ENCODE measurements at places on chromosomes 16 and 17.

- no peak for ATAC-seq
Measured at GRCh38 chr17:80827646-80828643, 163.7 kb upstream of the CHMP6 start.

DNA sequence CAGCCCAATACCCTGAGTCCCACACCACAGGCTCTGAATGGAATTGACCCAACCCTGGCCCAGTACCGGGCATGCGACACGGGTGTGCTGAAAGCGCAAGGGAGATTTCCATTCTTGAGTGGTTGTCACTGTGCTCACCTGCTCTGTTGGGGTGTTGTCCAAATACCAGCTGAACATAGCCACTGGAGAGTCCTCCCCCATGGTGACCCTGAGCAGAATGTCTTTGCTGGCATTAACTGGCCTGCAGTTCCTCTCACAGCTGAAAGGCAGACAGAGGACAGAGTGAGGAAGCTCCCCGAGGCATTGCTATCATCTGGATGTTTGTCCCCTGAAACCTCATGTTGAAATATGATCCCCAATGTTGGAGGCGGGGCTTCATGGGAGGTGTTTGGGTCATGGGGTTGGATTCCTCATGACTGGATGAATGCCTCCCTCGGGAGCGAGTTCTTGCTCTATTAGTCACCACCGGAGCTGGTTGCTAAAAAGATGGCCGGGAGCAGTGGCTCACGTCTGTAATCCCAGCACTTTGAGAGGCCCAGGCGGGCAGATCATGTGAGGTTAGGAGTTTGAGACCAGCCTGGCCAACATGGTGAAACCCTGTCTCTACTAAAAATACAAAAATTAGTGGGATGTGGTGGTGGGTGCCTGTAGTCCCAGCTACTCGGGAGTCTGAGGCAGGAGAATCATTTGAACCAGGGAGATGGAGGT is 57.3 kb upstream of the BCO1 start:
- no peak for ATAC-seq

DNA sequence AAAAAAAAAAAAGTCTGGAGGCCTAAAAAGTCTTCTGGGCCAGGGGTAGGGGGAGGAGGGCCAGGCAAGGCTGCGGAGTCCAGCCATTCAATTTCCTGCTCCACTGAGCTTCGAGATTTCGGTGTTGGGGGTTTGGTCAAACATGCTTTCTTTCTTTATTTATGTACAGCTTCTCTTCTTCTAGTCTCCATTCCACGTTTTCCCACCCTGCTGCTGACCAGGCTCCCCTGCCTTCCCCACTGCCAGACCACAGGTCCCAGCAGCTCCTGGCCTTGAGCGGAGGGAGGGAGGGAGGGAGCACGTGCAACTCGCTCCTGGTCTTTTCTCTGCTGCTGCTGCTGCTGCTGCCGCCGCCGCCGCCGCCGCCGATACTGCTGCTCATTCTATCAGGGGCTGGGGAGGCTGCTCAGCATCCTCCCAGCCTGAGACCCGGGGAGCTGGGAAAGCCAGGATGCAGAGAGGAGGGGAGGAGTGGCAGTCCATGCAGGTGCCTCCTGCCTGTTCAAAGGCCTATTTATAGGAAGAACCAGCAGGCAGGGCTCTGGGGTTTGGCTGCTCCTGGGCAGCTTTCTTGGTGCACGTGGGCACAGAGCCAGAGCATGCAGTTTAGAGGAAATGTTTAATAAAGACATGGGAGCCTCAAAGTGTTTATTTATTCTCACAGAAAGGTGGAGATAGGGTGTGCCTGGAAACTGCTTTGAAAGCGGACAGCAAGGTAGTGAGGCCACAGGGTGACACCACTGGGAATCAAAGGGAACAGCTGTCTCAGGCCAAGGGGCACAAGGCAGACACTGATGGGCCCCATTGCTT is 23.4 kb upstream of the ZFHX3 start:
- ATAC-seq = no peak

DNA sequence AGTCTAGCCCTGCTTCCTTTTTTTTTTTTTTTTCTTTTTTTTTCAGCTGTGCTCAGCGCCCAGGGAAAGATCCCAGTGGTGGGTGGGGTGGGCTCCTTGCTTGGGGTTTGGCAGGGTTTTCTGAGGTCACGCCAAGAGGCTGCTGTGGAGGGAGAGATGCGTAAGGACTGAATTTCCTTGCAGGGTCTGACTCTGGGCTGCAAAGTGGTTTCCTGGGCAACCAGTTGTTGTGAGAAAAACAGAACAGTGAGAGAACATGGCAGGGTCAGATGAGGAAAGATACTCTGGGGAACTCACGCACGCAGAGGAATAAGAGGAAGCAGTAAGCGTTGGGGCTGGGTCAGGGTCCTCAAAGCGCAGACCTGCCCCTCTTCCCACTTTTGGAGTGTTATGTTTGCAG is 119.5 kb downstream of the IRF8 start:
- no peak for ATAC-seq

- ATAC-seq = no peak
Measured at GRCh38 chr17:4887581-4887980, 11.8 kb upstream of the C17orf107 start.

DNA sequence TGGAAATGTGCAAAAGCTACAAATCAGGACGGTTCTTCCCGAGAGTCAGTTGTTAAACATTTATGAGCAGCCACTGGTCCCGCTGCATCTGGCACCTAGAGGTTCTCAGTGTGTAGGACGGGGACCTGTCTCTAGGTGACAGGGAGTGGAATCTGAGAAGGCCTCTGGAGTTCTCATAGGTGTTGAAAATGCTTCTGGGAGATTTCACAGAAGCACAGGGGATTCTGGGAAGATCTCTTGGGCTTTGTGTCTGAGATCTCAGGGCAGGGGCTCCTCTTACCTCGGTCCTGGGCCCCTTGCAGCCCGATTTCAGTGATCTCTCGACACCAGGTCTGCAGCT is 8.9 kb downstream of the ALOX15 start:
- no peak for ATAC-seq

- ATAC-seq = no peak
Measured at GRCh38 chr16:51939378-51939871, 607.5 kb downstream of the TOX3 start.

- ATAC-seq = no peak
Measured at GRCh38 chr17:43468691-43469139, 15.1 kb upstream of the DHX8 start.

GRCh38 chr17:68961214-68961882 is 6.2 kb upstream of the ABCA8 start:
- no peak for ATAC-seq

DNA sequence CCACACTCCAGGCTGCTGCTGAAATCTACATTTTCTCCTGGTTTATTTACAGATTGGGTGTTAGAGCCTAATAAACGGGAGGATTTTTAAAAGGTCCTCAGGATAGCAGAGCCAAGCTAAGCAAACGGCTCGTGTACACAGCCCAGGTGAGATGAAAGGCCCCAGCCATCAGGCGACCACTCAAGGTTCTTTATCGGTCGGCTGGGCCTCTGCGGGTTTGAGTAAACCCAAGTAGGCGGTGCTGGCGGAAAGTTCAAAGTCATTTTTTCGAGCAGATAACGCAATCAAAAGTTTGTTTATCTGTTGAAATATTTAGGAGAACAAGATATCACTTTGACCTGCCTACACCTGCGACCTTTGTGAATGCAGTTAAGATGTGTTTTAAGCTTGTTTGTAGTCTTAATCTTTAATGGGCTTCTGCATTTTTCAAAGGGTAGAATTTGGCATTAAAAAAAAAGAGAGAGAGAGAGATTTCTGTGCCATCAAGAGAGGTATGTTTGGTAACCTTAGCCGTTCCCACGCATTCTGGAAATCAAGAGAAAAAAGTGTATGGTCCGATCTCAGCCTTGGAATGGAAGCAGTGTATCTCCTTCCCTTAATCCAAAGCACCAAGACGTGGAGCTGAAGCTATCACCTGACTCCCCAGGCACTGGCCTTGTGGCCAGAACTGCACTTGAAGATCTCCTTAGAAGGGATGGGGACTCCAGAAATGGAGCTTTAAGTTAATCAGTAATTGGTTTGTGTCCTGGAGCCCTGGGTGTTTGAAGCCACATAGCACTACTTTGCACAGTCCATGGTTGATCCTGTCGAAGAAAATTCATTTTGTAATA is 301.7 kb upstream of the IRX5 start:
- ATAC-seq = no peak

DNA sequence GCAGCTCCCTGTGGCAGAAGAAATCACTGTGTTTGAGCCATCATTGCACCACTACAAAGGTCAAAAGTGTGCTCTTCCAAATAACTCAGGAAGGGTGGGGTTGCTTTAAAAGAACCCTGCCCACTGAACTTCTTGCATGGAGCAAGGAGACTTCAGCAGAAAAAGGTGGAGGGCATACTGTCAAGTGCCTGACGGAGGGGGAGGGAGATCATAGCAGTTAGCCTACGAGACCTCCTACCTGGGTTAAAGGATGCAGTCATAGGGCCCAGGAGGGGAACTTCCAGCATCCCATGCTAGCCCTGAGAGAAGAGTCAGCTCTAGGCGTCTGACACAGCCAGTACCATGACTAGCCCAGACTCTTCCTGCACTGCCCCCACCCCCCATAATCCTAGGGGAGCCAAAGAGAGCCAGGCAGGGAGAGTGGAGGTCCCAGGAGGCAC is 45.3 kb upstream of the MSI2 start:
- no peak for ATAC-seq

- no peak for ATAC-seq
Measured at GRCh38 chr16:74560912-74561311, 46.0 kb downstream of the GLG1 start.
